ENCODE measurements at places on chromosomes 5 and 9.

- DNase-seq, result no peak
Measured at GRCh38 chr5:65359569-65359968, 122.2 kb downstream of the ADAMTS6 start.

GRCh38 chr5:103424026-103424425, 138.6 kb downstream of the NUDT12 start:
- no peak for DNase-seq

- no peak for DNase-seq
Measured at GRCh38 chr5:83107692-83108420, 30.5 kb downstream of the XRCC4 start.

GRCh38 chr5:171512397-171512796, 93.0 kb downstream of the FGF18 start:
- no peak for DNase-seq

DNA sequence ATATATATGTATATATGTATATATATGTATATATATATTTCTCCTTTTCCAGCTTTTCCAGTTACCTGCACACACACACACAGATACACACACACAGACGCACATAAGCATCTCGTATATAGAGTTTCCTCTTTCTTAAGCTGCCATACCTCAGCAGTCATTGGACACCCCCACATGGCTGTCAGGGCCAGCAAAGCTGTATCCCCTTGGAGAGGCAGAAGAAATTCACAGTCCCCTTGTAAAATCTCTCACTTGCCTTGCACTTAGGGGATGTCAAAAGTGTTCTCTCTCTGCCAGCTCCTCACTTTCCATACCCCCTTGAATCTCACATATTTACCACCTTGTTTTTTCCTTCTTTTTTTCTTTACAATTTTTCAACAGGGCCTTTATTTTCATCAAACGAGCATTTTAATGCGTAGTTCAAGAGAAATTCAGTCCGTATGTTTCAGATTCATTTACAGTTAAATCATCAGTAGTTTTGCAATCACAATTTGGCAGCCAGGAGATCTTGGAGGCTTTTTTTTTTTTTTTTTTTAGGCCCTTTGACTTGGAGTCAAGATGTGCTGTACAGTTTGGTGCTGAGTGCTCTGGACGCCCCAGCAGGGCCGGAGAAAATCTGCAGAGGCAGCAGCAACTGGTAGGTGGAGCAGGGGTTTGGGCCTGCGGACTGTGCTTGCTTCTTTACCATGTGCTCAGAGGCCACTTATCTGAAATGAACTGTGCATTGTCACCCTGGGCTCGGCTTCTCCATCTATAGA, 244.9 kb upstream of the KLF4 start:
- no peak for DNase-seq

Data from CD8-positive, alpha-beta memory T cell (primary cell).